ENCODE measurements at places on chromosomes 4 and X. TPM values are rescaled to one million over a fixed set of nuclear protein-coding genes. Genes with fewer than 3 reads are reported as not detected.
A peak's percentile ranks its signal among the peaks of the same experiment; 100 is the strongest.

DNA sequence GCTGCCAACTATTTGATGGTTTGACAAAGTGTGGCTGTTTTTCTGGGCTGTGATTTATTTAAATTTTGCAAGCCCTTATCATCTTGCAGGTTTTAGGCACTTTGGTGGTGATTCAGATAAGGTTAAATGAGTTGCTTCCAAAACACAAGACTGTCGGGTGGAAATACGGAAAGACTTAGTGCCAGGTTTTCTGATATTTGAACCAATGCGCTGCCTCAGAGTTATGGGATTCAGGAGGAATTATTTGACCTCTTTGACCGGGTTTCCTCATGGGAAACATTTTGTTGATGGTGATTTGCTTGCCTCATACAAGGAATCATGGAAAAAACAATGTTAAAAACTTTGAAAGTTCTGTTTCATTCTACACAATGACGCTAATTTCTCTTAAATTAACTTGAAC, 136.1 kb upstream of the MAP9 start:
- no peak overlapping the region for H3K27ac ChIP-seq
- H3K36me3 ChIP-seq: no peaks in the 10 kb centered on the region
- H3K4me3 ChIP-seq: no peak overlapping the region

DNA sequence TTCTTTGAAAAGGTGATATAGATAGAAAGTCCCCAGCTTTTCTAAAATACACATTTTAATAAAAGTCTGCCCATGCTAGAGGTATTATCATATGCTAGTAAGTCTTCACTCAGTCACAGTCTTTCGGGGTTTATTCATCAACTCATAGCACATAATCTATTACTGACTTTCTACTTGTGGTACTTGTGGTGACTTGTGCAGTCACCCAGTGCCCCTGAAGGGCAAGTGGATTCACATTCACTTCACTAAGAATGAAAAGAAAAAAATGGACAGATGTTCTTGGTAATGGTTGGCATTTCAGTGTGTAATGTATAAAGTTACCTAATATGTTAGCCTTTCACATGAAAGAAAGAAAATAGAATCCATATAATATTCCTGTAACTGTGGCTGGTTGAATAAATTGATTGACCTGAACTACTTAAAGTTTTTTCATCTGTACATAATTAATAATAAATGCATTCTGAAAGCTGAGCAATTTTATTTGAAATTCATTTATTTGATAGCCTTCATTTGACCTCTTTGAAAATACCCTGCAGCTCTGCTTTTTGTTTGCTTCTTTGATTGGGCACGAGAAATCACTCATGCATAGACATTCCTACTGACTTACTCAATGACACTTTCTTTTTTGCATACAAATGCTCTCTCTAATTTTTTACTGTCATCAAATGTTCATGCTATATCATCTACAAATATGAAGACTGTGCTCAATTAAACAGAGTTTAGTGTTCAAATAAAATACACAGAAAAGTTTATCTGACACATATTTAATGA, 39.5 kb upstream of the ZNF330 start:
- no peaks in the 10 kb centered on the region for H3K27me3 ChIP-seq
- no peak overlapping the region for H3K4me3 ChIP-seq

GRCh38 chrX:65451663-65452062, 82.9 kb downstream of the LAS1L start:
- no peak for DNase-seq
- no peaks in the 10 kb centered on the region for H3K36me3 ChIP-seq
- no peak overlapping the region for H3K4me3 ChIP-seq
- H3K4me1 ChIP-seq: no peaks in the 10 kb centered on the region
- H3K27me3 ChIP-seq: no peaks in the 10 kb centered on the region
- H3K27ac ChIP-seq: no peak overlapping the region

DNA sequence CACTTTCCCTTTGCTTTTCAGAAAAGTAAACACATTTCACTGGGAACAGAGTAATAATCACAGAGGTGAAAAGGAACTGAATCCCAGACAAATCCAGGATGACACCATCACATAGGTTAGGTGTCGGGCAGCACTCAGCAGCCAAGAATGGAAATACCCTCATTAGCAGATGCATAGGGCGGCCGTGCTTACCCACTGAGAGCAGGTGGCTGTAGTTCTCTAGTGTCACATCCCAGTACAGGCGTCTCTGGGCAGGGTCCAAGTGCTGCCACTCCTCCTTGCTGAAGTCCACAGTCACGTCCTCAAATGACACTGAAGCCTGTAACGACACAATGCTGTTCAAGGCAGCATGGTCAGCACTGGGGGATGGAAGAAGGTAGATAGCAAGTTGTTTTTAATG, 26.9 kb downstream of the ZNF41 start:
- H3K36me3 ChIP-seq: no peaks in the 10 kb centered on the region
- H3K27me3 ChIP-seq: no peaks in the 10 kb centered on the region
- no peak overlapping the region for H3K27ac ChIP-seq
- H3K4me1 ChIP-seq: no peaks in the 10 kb centered on the region

DNA sequence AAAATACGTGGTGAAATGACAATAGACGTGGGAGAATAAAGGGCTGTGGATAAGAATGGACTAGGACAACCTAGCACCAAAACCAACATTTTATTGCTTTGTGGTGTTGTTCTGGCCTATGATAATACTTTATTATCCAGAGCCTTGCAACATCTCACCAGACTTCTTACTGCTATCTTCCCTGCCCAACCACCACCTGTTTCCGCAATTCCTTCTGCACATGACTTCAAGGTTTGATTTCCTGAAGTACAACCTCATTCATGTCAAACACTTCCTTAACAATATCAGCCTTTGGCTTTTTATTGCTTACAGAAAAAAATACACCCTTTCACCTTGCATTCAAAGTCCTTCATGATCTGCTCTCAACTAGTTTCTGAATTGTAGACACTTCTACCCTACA, 84.8 kb downstream of the RTL3 start:
- H3K4me1 ChIP-seq: no peaks in the 10 kb centered on the region
- H3K4me3 ChIP-seq: no peak overlapping the region
- H3K27ac ChIP-seq: no peak overlapping the region
- no peaks in the 10 kb centered on the region for H3K27me3 ChIP-seq
- H3K36me3 ChIP-seq: no peaks in the 10 kb centered on the region
- DNase-seq: no peak

DNA sequence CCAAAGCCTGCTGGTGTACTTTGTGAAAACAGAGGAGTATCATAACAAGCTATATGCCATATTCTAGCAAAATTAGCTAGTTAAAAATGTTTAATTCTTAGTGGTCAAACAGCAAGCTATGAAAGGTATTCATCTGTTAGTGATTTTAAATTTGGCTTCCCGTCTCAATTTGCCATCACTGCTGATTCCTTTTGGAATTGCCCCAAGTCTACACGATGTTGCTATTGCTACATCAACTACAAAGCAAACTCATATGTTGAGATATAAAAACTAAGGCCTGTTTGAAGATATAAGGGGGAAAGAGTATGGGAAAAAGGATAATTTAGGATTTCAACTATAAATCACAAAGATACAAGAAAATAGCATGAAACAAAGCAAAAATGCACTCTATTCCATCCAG, 146.1 kb downstream of the COL25A1 start:
- no peaks in the 10 kb centered on the region for H3K36me3 ChIP-seq
- H3K27ac ChIP-seq: no peak overlapping the region
- H3K4me1 ChIP-seq: no peaks in the 10 kb centered on the region
- H3K4me3 ChIP-seq: no peak overlapping the region

DNA sequence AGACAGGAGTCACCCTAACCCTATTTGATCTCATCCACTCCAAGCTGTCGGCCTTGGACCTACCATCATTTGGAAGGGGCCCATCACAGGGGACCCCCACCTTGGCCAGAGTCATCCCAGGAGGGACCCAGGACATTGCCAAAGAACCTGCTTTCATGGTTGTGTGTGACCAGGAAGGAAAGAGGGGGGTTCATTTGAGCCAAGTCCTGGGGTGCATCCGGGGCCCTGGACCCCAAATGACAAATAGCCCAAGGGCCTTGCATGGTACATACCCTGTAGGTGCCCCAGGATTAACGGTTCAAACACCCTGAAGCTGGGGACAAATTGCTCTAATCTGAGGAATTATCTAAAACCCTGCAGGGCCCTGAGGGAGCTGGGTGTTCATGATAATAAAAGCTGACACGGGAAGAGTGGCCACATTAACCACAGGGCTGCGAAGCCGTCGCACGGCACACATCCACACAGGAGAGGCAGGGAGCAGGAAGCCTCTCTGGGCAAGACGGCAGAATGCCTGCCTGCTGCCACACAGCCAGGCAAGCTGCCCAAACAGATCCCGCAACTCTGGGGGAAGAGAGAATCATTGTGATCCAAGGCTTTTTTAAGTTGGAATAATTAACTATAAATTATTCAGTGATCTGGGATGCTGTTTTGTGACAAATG, 28.2 kb upstream of the PPP2R2C start:
- H3K4me3 ChIP-seq: no peak overlapping the region
- H3K27me3 ChIP-seq: no peaks in the 10 kb centered on the region
- no peaks in the 10 kb centered on the region for H3K4me1 ChIP-seq
- no peaks in the 10 kb centered on the region for H3K36me3 ChIP-seq

DNA sequence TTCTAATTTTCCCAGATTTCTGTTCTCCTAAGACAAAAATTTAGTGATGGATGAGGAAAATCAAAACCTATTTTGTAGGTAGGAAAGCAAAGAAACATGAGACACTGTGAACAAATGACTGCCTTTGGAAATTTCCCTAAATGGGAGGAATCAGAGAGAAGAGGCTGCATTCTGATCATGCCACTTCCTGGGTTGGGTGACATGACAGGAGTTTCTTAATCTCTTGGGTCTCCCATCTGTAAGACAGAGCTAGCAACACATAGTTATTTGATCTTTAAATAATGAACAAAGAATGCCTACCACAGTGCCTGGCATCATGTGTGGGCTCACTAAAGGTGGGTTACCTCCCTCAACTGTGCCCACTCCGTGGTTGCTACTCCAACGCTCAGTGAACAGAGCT, 57.1 kb downstream of the CCDC149 start:
- H3K4me1 ChIP-seq: no peaks in the 10 kb centered on the region
- DNase-seq: no peak

DNA sequence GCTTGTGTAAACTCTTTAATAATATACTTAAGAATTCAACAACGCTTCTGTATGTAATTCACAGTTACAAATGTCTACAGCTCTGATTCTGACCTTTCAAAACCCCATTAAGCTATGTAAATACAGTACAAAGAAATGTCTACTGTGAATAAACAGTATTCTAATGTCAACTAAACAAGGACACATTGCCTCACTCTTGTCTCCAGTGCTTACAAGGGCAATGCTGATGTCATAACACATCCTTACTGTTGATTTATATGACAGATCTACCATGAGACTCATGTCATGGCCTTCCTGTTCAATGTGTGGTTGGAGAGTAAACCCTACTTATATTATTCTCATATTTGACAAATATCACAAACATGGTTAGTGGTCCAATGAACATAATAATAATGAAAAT, 256.1 kb upstream of the ADGRL3 start:
- H3K27me3 ChIP-seq: no peaks in the 10 kb centered on the region
- no peaks in the 10 kb centered on the region for H3K4me1 ChIP-seq
- no peak overlapping the region for H3K4me3 ChIP-seq
- H3K36me3 ChIP-seq: no peaks in the 10 kb centered on the region

- no peaks in the 10 kb centered on the region for H3K27me3 ChIP-seq
- no peak overlapping the region for H3K4me3 ChIP-seq
- no peak overlapping the region for H3K27ac ChIP-seq
- no peak for DNase-seq
These were observed 172.8 kb upstream of the DCAF12L2 start for GRCh38 chrX:126338916-126339315.

DNA sequence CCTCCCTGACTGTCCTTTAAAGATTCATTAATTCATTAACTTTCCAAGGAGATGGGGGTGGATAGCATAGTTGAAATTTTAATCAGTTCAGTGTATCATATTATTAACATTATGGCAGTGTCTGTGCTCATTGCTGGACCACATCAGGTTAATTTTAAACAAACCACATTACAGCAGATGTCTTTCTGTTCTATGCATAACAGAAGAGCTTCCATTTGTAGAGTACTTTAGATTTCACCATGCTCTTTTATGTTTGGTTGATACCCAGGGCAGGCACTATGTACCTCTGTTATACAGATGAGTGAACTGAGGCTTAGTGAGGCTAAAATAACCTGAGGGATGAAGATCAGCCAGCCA, 41.1 kb downstream of the AFF2 start:
- no peak overlapping the region for H3K27ac ChIP-seq
- no peak for DNase-seq
- no peaks in the 10 kb centered on the region for H3K36me3 ChIP-seq

DNA sequence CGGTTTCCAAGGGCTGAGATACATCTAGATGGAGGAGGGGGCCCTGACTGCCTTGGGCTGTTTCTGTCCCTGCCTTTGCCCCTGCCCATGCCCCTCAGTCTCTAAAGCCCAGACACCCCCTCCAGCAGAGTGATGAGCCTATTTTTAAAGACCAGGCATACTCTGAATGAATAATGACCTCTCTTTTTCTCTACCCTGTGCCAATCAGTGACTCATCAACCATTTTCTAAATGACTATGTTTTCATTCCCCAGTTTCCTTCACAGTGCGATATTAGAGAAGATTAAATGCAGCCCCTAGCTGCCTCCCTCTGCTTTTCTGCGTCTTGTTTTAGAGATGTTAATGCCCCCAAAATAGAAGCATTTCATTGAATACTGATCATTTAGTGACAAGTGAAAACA, 15.5 kb upstream of the NHS start:
- H3K36me3 ChIP-seq: no peaks in the 10 kb centered on the region
- H3K4me1 ChIP-seq: no peaks in the 10 kb centered on the region
- H3K4me3 ChIP-seq: no peak overlapping the region

- H3K27ac ChIP-seq: no peak overlapping the region
- DNase-seq: no peak
- H3K4me1 ChIP-seq: no peaks in the 10 kb centered on the region
- H3K27me3 ChIP-seq: no peaks in the 10 kb centered on the region
These were observed 7.9 kb downstream of the ASMTL start for GRCh38 chrX:1444561-1445500.

DNA sequence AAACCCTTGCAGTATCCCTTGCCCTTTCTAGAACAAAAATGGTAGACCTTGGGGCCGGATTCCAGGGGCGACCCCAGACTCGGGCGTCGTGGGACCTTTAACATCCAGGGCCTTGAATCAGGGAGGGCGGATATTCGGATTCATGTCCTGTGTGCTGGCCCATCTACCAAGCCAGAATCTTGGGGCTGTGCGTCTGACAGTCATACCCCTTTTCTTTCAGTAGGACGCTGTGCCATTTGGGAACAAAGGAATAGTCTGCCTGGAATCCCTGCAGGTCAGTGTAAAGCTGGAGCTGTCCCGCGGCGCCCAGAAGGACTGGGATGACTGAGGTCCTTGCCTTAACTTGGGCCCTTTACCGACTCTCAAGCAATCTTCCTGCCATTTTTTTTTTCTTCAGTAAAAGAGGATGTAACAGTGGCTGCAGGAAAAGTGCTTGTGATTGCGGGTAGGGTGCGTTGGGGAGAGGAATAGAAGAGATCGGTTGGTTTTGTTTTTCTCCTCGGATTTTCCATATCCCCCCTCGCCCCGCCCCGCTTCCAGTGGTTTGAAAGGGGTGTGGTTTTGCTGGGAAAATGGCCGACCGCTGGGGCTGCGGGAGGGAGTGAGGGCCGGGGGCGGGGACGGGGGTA, 518 bp downstream of the ARMCX1 start:
- DNase-seq: no peak
- peak overlapping the region; percentile 70 for H3K27ac ChIP-seq
- H3K27me3 ChIP-seq: no peaks in the 10 kb centered on the region
- peak overlapping the region; percentile 67 for H3K4me3 ChIP-seq

Gene SSX4B
- total RNA-seq: 0.32 TPM

Gene PGAM4
- 0.56 TPM for total RNA-seq

Gene STAP1
- not detected for total RNA-seq

Gene SPANXN4
- not detected for total RNA-seq

Gene TCEAL2
- 15.1 TPM for total RNA-seq

Gene SLC6A14
- not detected for total RNA-seq
